Esophagus muscularis mucosa (tissue), 4 donors: ENCODE measurements at places on chromosomes 1 and 21.
A peak's percentile ranks its signal among the peaks of the same experiment; 100 is the strongest.

DNA sequence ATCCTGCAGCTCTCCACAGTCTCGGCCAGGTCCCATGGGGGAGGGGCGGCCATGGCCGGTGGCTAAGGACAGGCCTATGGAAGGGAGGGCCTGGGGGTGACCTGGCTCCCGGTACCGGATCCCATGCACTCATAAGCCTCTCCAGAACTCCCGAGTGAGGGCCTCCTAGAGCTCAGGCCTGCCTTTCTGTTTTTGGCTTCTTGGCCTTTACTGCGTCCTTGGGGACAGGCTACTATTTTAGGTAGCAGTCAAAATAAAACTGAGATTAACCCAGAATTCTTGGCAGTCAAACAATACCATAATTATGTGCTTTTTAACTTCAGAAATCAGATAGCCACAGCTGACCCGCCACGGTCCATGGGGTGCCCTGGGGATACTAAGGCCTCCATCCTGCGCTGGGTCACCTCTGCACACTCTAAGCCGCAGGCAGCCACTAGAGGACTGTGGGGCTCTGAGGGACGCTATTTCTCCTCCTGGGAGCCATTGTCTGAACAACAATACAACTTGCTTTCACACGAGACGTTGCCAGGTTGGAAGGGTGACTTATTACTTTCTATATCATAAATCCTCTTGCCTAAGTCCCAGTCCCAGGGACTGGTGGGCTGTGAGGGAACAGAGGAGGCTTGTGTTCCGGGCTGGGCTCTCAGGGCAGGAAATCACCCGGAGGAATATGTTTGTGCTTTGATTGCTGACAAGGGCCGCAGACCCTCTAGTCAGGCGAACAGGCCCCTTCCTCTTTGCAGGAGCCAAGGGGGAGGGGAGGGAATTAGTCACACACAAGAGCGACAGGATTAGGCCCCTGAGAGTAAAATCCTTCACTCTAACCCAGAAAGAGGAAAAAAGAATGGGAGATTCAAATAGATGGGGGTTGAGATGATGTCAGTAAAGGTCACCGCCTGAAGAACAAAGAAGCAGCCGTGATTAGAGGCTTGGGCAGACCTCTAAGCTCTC, 40.7 kb upstream of the BCAR3 start:
- no peak for DNase-seq

DNA sequence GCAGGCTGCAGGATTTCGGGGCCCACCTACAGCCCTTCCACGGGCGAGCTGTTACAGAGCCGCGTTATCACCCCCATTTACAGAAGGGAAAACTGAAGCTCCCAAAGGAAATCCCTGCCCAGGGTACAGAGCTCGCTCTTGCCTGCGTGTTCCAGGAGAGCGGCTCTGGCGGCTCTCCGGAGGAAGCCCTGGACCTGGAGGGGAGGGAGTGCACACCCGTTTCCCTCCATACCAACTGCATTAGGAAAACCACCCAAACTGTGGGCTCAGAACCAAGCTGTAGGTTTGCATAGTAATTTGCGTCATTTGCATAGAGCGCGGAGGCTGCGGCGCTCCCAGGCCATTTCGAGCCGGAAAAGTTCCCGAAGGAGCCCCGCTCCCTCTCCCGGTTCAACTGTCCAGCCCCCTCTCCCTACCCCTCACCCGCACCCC, 24.7 kb upstream of the ADGRB2 start:
- no peak for DNase-seq

GRCh38 chr1:116256286-116256649, 116.8 kb upstream of the ATP1A1 start:
- DNase-seq: no peak

GRCh38 chr1:231419738-231420298, 2.3 kb downstream of the EGLN1 start:
- no peak for DNase-seq

DNA sequence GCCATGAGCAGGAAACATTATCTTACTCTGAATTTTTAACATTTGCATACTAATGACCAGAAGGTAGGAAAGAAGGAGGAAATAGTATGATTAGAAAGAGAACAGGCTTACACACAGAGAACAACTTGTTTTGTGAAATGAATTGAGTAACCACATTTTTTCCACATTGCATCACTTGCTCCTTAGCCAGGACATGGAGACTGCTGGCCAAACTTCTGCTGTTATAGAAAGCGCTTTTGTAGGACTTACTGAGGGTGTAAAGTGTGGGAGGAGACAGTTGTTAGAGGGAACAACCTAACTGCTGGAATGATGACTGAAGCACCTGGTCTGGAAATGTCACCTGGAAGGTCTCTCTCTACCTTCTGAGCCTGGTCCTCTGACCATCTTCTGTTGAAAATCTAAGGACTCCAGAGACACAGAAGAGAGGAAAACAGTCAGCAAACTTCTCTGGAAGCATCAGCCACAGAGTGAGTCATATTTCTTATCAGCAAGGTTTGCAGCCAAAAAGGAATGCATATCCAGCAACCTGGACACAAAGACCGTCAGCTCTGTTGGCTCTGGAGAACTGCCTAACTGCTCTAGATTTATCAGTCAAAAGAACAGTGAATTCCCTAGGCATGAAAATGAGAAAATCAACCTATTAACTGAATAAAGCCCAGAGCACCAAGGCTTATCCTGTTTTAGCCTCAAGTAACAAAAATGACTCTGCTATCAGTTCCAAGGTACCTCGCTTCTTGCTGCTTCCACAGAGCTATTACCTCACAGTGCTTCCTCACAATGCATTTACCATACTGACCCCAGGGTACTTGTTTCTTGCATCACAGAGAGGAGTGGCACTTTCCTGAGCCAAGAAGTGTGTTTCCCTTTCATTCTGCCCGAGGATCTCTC, 88.0 kb upstream of the SLFNL1 start:
- DNase-seq: peak; percentile 93

GRCh38 chr1:48793863-48794262, 17.2 kb upstream of the BEND5 start:
- no peak for DNase-seq

DNA sequence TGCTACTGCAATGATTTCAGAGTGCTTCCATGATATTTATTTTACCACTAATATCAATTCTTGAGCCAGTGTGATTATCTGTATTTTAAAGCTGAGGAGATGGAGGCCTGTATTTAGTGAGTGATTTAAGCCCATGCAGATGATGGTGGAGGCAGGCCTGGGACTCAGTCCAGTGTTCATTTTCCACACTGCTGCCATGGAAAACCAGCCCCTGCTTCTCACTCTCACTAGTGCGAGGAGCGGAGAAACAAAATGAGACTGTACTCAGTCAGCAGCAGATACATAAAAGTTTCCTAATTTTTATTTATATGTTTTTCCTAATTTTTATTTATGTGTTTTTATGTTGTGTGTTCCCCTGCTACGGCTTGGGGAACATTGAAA, 32.8 kb downstream of the LRRC8B start:
- DNase-seq: no peak

DNA sequence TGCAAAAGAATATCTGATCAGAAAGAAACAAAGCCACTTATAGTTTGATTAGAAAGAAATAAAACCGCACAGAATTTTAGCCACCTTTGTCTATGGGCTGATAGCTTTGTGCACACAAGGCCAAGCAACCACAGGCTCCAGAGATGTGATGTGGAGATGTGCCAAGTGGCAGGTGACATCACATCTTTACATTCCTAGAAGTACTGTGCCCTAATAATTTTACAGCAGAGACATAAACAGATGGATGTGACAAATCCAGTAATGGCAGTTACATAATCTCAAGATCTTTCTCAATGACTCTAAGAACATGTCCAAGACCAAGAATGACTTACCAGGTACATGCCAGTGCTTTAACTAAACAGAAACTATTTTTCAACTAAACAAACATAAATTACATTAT, 159.5 kb downstream of the LTN1 start:
- no peak for DNase-seq

GRCh38 chr1:44717156-44717555, 13.8 kb downstream of the RNU5D-1 start:
- DNase-seq: no peak

DNA sequence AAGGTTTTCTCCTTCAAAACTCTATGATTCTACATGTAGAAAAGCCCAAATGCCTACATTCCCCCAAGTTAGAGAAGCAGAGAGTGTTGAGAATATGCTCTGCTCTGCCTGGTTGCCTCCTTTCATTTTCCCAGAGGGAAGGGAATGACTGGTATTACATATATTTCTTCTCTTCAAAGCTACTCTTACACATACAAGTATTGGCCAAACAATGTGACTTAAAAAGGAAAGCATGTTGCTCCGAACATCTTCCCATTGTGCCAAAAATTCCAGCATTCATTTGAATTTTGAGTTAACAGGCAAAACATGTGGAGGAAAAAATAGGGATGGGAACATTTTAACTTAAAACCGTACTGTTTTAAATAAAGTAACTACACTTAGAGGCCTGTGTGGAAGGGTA, 125.2 kb downstream of the COQ8A start:
- no peak for DNase-seq

GRCh38 chr1:92480200-92480812, 6.4 kb downstream of the GFI1 start:
- no peak for DNase-seq
